NCI-H460 (cell line): ENCODE measurements at places on chromosomes 6 and 20.

GRCh38 chr6:30206152-30206551, 7.1 kb downstream of the TRIM26 start:
- DNase-seq, result no peak

- no peak for DNase-seq
Observed at GRCh38 chr6:83878902-83879644, 19.6 kb downstream of the CYB5R4 start.

DNA sequence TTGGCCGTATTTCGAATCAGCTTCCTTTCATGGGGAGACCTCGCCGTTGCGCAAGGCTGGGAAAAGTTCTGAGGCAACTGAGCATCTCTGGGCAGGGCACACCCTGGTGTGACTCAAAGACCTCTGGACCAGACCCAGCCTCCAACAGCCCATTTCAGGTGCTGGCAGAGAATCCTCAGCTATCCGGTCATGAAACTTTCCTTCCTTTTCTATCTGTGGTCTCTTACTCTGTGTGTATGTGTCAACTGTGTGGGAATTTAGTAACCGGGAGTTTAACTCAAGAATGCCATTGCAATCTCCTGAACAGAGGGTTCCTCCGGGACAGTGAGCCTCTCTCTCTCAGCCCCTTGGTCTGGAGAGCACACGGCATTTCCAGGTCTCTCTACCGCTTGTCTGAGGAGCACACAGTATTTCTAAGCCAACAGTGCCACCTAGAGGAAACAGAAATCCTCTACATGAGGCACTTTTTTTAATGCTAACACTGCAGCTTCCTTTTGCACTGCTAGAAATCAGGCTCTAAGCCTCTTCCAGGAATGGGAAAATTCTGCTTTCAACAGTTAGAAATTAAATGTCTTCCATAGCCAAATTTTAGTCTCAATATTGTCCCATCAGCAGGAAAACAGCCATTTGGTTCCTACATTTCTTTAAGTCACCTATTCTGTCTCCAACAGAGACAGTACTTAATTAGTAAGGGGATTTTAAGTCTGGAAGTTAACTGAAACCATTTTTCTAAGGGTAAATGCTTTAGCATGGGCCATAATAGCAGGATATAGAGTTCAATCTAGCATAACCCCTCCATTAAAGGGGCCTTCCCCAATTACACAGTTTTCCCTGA, 32.7 kb downstream of the PLN start:
- DNase-seq, result peak; percentile 25

DNA sequence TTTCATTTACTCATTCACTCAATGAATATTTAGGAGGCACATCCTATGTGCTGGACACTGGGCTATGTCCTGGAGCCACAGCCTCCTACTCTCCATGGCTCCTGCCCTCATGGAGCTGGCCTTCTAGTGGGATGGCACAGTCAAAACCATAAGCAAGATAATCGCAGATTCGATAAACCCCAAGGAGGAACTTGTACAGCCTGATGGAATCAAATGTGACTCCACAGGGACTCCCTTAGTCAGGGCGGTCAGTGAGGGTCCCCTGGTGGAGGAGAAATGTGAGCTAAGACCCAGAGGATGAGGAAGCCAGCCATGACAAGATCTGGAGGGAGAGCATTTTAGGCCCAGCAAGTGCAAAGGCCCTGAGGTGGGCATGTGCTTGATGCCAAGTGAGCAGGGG, 211.9 kb downstream of the PREX1 start:
- no peak for DNase-seq

DNA sequence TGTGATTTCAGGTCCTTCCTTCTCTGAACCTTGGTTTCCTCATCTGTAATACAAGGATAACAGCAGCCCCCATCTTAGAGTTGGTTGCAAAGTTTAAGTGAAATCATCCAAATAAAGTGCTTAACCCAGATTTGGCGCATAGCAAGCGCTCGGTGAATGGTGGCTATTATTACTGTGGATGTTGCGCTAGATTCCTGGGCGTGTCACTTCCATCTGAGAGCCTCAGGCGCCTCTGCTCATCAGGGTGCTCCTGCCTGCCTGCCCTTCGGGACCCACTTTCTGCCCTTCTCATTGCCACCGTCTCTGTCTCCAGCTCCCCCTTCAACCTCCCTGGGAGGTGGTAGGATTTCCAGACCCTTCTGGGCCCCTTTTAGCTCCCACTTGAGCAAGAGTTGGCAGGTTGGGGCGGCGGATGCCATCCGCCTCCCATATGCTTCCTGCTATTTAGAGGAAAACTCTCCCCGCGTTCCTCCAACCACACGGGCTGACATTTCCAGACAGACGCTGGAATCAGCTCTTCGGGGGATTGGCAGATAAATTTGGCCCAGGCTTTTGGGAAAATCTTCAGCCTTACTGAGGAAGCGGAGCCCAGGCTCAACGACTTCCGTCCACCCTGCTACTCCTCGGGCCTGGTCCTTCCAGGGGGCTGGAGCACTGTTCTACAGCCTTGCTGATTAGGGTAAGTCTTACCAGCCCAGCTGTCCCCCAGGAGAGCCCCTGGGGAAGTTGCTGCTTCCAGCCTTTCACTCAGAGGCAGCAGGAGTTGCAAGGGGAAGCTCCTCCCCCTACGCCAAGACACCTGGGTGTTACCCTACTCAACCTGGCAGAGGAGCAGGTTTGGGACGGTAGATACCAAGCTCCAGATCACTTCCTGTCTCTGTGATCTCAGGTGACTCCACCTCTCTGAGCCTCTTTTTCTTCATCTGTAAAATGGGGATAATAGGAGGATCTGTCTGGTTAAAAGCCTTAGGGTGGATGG, 71.5 kb downstream of the DLGAP4 start:
- DNase-seq, result no peak

DNA sequence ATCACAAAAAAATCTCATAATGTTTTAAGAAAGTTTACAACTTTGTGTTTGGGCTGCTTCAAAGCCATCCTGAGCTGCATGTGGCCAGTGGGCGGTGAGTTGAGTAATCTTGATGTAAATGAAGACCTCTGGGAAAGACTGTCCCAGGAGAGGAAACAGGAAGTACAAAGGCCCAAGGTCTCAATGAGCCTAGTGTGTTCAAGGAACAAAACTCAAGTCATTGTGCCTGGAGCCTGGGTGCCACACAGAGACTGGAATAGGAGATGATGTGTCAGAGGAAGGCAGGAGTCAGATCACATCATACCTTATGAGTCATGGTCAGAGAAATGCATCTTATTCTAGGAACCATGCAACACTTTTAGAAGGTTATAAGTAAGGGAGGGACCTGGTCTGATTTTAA, 51.5 kb downstream of the COL19A1 start:
- DNase-seq, result no peak

GRCh38 chr20:34872622-34873224, at the start of gene GGT7:
Gene GGT7 (minus strand): TSS chr20:34872856. CDS start chr20:34872815, 41 bp downstream.
- DNase-seq, result peak; percentile 69

GRCh38 chr20:9493803-9494202, 20.6 kb upstream of the LAMP5 start:
- no peak for DNase-seq

DNA sequence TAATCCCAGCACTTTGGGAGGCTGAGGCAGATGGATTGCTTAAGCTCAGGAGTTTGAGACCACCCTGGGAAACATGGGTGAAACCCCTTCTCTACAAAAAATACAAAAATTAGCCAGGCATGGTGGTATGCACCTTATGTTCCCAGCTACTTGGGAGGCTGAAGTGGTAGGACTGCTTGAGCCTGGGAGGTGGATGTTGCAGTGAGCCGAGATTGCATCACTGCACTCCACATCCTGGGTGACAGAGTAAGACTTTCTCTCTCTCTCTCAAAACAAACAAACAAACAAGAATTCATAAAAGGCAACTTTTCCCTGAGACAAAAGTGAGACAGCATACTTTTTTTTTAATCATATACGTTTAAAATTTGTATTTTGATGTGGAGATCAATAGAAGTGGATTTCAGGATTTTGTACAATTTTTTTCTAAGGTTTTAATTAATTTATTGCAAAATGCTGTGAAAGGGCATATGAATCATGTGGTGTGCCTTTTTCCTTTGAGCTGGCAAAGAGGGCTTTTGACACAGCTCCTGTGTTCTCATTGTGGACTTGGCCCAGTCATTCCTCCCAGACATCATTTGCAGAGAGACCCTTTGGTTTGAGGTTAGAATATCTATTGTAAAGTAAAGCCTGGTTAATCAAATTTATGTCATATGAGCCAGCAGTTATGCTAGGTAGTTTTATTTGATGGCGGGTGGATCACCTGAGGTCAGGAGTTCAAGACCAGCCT, 77.1 kb downstream of the TULP4 start:
- DNase-seq, result peak; percentile 16

- no peak for DNase-seq
Observed at GRCh38 chr6:119024111-119024510, 54.4 kb downstream of the FAM184A start.

DNA sequence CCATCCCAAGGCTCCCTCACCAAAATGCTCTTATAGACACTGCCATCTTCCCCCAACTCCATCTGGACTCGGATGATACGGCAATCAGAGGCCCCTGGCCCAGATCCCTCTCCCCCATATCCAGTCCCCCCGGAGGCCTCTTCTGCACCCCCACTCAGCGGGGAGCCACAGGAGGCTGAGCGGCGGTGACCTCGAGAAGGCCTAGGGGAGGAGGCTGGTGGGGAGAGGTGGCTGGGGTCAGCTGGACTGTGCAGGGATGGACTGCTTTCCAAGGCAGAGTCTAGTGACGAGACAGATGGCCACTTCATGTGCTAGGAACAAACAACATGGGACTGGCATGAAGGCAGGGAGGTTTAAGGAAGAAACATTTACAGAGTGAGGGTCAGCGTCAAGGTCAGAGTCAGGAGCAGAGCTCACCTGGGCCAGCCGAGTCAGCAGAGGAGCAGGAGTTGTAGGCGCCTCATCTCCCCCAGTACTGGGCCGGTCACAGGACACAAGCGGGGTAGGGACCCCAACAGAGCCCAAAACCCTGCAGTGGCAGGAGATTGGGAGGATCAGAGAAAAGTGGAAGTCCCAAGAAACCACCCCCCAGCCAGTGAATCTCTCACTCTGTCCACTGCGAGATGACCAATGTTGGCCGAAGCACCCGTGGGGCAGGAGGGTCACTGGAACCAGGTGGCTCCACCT, 3.7 kb downstream of the PFDN6 start:
- no peak for DNase-seq

- DNase-seq, result no peak
Observed at GRCh38 chr20:3423126-3423525, 15.7 kb upstream of the DNAAF9 start.

- DNase-seq, result no peak
Observed at GRCh38 chr20:24745206-24745605, 203.9 kb upstream of the CST7 start.

GRCh38 chr6:10235344-10235743, 179.5 kb downstream of the TFAP2A start:
- DNase-seq, result no peak

DNA sequence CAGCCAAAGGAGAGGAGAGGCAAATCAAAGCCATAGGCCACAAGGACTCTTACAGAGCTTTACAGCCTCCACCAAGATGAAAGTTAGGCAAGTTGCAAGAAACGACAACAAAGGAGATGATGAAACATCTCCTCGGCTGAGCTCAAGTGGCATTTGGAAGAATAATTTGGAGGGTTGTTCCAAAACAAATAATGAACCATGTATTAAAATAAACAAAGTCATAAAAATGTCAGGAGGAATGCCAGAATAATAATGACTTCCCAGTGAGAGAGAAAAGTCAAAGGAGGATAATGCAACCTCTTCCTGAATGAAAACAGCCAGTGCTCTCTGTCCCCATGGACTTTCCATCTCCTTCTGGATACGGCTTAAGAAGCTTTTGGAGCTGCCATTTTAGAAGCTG, 371.4 kb upstream of the ID4 start:
- peak; percentile 74 for DNase-seq

- no peak for DNase-seq
Observed at GRCh38 chr20:63171991-63172390, 43.9 kb downstream of the YTHDF1 start.

DNA sequence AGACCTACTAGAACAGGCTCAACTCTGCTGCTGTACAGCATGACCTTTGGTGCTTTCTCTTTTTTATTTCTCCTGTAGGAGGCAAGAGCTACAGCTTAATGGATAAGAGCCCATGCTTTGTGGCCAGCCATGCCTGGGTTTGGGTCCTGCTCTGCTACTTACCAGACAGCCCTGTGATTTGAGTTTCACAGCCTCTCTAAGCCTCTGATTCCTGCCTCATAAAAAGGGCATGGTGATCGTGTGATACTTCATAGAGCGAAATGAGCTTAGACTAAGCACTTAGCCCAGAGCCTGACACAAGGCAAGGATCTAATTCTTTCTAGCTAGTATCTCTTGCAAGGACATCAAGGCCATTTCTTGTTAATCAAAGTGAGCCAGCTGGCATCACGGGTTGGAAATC, 19.3 kb upstream of the PDE7B start:
- DNase-seq, result no peak

DNA sequence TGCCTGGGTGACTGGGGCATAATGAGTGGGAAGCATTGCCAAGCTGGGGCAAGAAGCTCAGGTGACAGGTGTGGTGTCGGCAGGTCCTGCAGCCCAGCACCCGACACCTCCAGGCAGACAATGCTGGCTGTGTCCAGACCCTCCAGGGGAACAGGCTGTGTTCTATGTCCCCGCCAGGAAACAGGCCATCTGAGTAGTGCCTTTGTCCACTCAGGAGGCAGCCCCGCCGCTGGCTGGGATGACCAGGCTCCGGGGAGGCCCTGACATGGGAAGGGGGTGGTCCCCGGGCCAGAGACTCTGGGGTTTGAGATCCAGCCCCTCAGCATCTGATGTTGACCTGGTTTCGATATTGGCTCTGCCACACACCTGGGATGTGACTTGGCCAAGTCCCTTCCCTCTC, 28.4 kb downstream of the SNPH start:
- no peak for DNase-seq

DNA sequence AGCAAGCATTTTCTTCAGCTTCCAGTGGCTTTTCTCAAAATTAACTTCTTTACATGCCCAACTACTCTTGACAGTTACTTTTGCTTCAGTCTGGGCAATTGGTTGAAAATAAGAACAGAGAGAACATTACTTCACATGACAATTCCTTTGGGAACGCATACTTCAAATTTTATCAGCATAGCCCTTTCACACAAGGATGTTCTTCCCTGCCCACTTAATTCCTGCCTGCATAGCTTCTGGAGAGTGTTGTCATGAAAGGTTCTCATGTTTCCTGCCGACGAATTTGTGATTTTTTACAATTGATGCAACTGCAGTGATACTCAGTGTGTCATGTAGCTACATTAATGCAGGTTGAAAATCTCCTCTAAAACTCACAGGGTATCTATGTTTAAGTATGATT, 22.0 kb upstream of the SNRNP48 start:
- no peak for DNase-seq

GRCh38 chr20:56575961-56576360, 42.9 kb downstream of the FAM209B start:
- DNase-seq, result no peak

- no peak for DNase-seq
Observed at GRCh38 chr6:116015983-116016382, 44.7 kb downstream of the FRK start.

- DNase-seq, result no peak
Observed at GRCh38 chr6:108604156-108604555, 43.4 kb downstream of the FOXO3 start.
